GM23248 (cell line): ENCODE measurements at places on chromosomes 5 and 9. TPM values are rescaled to one million over a fixed set of nuclear protein-coding genes. Genes with fewer than 3 reads are reported as not detected.

- H3K4me3 ChIP-seq = no peak overlapping the region
- no peaks in the 10 kb centered on the region for H3K27me3 ChIP-seq
- no peaks in the 10 kb centered on the region for H3K36me3 ChIP-seq
- peak; percentile 93 for DNase-seq
- H3K4me1 ChIP-seq = peaks cover 57% of the 10 kb centered on the region
Observed at GRCh38 chr5:72378639-72379289, 58.6 kb downstream of the PTCD2 start.

DNA sequence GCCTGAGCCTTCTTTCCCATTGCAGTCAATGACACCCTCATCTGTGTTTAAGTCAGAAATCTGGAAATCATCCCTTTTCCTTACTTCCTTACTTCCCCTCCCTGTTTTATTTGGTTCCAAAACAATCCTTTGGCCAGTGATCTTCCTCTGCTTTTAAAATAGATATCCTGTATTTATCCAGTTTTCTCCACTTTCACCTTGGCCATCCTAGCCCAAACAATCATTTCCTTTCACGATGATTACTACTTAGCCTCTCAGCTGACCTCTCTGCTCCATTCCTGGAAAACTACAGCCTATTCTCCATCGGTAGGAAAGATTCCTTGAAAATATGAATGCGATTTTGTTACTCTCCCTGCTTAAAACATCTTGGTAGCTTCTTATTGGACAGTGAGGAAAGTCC, 565.4 kb downstream of the TLR4 start:
- no peaks in the 10 kb centered on the region for H3K4me1 ChIP-seq
- no peak overlapping the region for H3K4me3 ChIP-seq
- no peak for DNase-seq
- H3K27ac ChIP-seq = no peak overlapping the region
- H3K36me3 ChIP-seq = no peaks in the 10 kb centered on the region

GRCh38 chr5:145951071-145951470, 14.7 kb downstream of the SH3RF2 start:
- DNase-seq = no peak
- peaks cover 8% of the 10 kb centered on the region for H3K4me1 ChIP-seq
- H3K4me3 ChIP-seq = no peak overlapping the region
- no peak overlapping the region for H3K27ac ChIP-seq
- H3K36me3 ChIP-seq = no peaks in the 10 kb centered on the region
- H3K27me3 ChIP-seq = peaks cover 68% of the 10 kb centered on the region

GRCh38 chr5:143162810-143163209, 240.7 kb downstream of the NR3C1 start:
- no peak overlapping the region for H3K27ac ChIP-seq
- H3K27me3 ChIP-seq = no peaks in the 10 kb centered on the region
- DNase-seq = no peak
- H3K36me3 ChIP-seq = no peaks in the 10 kb centered on the region
- H3K4me3 ChIP-seq = no peak overlapping the region

DNA sequence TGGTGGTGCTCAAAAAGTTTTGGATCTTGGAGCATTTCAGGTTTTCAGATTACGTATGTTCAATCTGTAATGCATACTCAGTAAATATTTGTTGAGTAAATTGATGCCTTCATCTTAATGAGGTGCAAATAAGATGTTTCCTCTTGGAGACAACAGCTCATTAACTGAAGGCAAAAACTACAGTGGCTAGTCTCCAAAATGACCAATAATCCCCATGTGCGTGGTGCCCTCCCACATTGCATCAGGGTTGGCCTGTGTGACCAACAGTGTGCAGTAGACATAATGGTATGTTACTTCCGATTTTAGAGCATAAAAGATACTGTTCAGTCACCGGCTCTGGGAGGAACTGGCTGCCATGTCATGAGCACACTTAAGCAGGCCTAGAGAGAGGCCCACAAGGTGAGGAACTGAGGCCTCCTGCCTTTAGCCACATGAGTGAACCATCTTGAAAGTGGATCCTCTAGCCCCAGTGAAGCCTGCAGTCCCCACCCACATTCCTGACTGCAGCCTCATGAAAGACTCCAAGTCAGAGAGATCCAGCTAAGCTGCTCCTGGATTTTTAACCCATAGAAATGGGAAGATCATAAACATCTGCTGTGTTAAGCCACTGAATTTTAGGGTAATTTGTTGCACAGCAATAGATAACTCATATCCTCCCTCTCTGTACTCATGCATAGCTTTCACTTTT, 55.7 kb downstream of the LIFR start:
- peaks cover 12% of the 10 kb centered on the region; the same call in 1 of the 2 replicates for H3K4me1 ChIP-seq
- H3K4me3 ChIP-seq = 0 out of 2 replicates have a peak overlapping the region, but pooled peaks have one; percentile 8
- H3K27me3 ChIP-seq = no peaks in the 10 kb centered on the region
- H3K27ac ChIP-seq = peak overlapping the region; percentile 8; the same call in 1 of the 2 replicates
- H3K36me3 ChIP-seq = no peaks in the 10 kb centered on the region
- peak; percentile 72 for DNase-seq

- H3K27ac ChIP-seq = no peak overlapping the region
- no peak for DNase-seq
- no peaks in the 10 kb centered on the region for H3K4me1 ChIP-seq
- H3K36me3 ChIP-seq = no peaks in the 10 kb centered on the region
- no peaks in the 10 kb centered on the region for H3K27me3 ChIP-seq
Observed at GRCh38 chr5:59645380-59645779, 248.1 kb downstream of the PDE4D start.

DNA sequence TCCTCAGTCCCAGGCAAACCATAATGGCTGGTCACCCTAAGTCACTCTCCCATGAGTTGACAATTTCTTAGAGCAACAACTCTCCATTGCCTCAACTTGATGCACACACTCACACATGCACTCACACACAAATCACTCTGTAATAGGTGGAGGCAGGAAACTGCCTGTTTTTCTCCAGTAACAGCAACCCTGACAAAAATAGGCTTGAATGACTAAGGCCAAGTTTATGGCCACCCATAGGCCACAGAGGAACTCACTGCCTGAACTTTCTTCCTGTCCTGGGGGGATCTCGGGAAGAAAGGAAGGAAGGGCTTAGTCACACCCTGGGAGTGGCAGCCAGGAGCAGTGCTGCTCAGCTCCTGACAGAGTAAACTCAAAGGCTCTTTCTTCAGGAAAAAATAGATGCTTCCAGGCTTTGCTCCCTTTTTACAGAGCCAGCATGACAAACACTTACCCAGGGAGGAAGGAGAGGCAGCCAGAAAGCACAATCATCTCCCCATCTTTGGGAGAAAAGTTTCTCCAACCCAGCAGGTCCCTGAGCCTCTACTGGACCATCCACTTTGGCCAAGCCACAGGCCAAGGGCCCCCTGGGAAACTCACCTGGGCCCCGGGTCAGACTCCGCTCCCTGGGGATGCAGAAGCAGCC, 368 bp downstream of the SH3TC2 start:
- peak; percentile 90 for DNase-seq
- no peaks in the 10 kb centered on the region for H3K27me3 ChIP-seq
- no peaks in the 10 kb centered on the region for H3K36me3 ChIP-seq

GRCh38 chr9:35691334-35691650, 1.6 kb upstream of the TPM2 start:
- DNase-seq = no peak
- no peaks in the 10 kb centered on the region for H3K27me3 ChIP-seq
- H3K27ac ChIP-seq = peak overlapping the region; percentile 89
- H3K36me3 ChIP-seq = peaks cover 19% of the 10 kb centered on the region
- peaks cover 47% of the 10 kb centered on the region for H3K4me1 ChIP-seq
- H3K4me3 ChIP-seq = peak overlapping the region; percentile 98

- H3K27ac ChIP-seq = no peak overlapping the region
- no peaks in the 10 kb centered on the region for H3K36me3 ChIP-seq
- no peak for DNase-seq
- no peaks in the 10 kb centered on the region for H3K4me1 ChIP-seq
- H3K4me3 ChIP-seq = no peak overlapping the region
Observed at GRCh38 chr5:178797101-178797521, 62.6 kb upstream of the ZNF354B start.

GRCh38 chr9:76927540-76928240, 21.8 kb upstream of the PRUNE2 start:
- no peaks in the 10 kb centered on the region for H3K36me3 ChIP-seq
- no peak overlapping the region for H3K4me3 ChIP-seq
- H3K27me3 ChIP-seq = no peaks in the 10 kb centered on the region; the same call in 1 of the 2 replicates
- peak; percentile 40 for DNase-seq

DNA sequence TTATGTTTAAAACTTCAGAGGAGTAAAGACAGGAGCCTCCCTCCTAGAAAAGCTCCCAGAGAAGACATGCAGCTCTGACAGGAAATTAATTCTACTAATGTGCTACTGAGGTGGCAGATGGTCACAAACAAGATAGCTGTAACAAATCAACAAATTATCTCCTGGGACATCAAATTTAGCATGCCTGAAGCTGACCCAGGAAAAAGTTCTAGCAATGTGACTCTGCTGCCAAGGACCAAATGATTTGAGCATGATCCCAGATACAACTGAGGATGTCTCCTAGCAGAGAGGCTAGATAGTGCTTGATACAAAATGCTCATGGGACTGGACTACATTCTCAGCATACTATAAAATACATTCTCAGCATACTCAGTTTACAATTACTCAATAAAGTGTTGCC, 413.5 kb upstream of the SMC2 start:
- H3K4me1 ChIP-seq = no peaks in the 10 kb centered on the region
- H3K27ac ChIP-seq = no peak overlapping the region
- no peaks in the 10 kb centered on the region for H3K36me3 ChIP-seq

DNA sequence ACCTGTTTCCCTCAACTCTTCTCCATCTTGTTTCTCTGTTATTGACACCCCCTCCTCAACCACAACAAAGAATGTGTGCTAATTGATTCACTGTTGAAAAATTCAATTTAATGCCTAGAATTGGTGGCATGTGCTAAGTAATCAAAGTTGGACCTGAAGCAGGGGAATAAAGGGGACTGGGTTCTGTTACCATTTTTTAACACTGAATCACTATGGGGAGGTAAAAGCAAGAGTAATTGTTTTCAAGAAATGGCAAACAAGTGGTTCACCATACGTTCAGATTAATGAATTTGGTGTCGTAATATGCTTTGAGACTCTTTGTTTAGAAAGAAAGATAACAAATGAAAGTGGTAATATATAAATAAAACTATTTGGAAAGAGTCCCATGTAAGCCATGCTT, 17.0 kb upstream of the SSBP2 start:
- H3K4me3 ChIP-seq = no peak overlapping the region
- H3K27ac ChIP-seq = peak overlapping the region; percentile 97
- no peaks in the 10 kb centered on the region for H3K27me3 ChIP-seq
- no peak for DNase-seq
- H3K4me1 ChIP-seq = peaks cover 22% of the 10 kb centered on the region
- H3K36me3 ChIP-seq = no peaks in the 10 kb centered on the region

DNA sequence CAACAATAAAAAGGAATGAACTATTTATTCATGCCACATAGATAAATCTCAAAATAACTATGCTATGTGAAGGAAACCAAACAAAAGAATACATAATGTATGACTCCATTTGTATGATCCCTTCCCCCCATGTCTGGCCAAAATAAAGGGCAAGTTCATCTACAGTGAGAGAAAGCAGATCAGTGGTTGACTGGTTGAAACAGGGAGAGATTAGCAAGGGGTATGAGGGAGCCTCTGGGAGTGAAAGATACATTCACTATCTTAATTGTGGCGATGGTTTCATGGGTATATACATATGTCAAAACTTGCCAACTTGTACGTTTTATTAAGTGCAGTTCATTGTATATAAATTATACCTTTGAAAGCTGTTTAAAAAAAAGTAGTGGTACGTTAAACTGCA, 4.8 kb downstream of the PSMD5 start:
- H3K27ac ChIP-seq = no peak overlapping the region
- no peaks in the 10 kb centered on the region for H3K27me3 ChIP-seq
- H3K36me3 ChIP-seq = peaks cover 10% of the 10 kb centered on the region; the same call in 1 of the 2 replicates
- no peak overlapping the region for H3K4me3 ChIP-seq

DNA sequence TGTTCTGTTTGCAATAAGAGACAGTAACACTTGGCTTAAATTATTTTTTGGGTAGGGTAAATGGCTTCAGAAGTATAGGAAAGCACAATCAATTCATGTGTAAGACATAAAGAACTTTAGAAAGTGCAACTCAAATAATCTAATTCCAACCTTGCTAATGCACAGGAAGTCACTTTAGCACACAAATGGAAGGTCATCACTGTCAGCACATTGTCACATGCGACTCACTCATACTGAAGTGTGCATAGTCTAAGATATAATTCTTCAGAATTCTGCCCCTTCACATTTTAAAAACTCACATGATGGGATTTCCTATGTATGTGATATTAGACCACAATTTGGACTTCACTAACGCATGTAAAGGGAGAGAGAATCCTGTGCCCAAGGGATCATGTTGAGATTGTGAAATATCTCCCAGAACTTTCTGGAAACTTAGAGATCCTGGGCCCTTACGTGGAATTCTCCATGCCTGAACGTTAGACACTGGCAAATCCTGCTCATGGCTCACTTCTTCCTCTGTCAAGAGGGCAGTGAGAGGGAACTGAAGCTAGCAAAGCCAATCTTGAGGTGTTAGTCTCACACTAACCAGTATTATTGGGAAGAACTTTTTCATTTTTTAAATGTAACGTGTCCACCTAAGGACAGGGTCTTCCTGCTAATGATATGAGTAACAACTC, 403.2 kb upstream of the PTGER4 start:
- no peak for DNase-seq
- 0 out of 2 replicates have a peak, but pooled peaks cover 1% of the 10 kb centered on the region for H3K27me3 ChIP-seq
- H3K27ac ChIP-seq = no peak overlapping the region
- no peaks in the 10 kb centered on the region for H3K4me1 ChIP-seq

DNA sequence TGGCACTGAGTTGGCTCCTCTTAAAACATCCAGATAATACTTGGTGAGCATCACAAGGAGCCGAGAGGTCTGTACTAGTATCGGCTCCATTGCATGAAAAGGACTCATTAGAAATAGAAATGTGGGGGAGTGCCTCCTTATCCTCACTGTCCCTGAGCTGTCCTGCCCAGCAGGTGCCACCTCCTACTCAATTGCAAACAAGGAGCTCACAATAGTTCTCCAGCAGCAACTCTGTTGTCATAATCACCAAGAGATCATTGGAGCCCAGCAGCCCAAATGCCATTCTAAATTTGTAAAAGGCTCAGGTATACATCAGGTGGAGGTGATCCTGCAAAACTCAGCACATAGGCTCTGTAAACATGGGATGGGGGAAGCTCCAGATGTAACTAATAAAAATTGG, 99.1 kb downstream of the PLK2 start:
- H3K4me1 ChIP-seq = no peaks in the 10 kb centered on the region
- no peaks in the 10 kb centered on the region for H3K27me3 ChIP-seq
- H3K27ac ChIP-seq = no peak overlapping the region
- no peak overlapping the region for H3K4me3 ChIP-seq
- no peak for DNase-seq

DNA sequence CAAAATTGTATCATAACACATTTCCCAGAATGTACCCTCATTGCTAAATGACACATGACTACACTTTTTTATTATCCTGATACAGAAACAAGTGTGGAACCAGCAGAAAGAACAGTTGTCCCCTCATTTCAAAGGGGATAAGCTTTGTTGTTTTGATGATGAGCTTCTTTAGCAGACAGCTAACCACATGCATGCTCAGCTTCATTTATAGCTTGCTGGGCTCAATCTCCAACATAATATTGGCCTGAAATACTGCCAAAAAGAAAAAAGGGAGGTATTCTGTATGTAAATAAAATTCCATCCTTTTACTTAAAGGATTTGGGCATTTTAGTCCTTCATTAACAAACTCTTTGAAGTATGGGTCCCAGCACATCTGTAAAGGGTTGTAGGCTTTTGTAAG, 120.4 kb downstream of the SPATA31D1 start:
- H3K36me3 ChIP-seq = no peaks in the 10 kb centered on the region
- no peaks in the 10 kb centered on the region for H3K27me3 ChIP-seq

CER1 gene
- not detected in 2 replicates for total RNA-seq

TRIM52 gene
- 6.6 and 7.8 TPM in 2 replicates for total RNA-seq

ARL14EPL gene
- not detected in 2 replicates for total RNA-seq

SLC4A9 gene
- not detected in 2 replicates for total RNA-seq

PPIC gene
- total RNA-seq = 116 and 128 TPM in 2 replicates

TMEM171 gene
- 5.8 and 6.7 TPM in 2 replicates for total RNA-seq

TOR4A gene
- 25.8 and 29.6 TPM in 2 replicates for total RNA-seq

CFAP157 gene
- not detected in 2 replicates for total RNA-seq

STPG3 gene
- total RNA-seq = not detected in 2 replicates

SIT1 gene
- total RNA-seq = not detected in 2 replicates

MUSK gene
- not detected in 2 replicates for total RNA-seq

PCDHGB4 gene
- 6.8 and 7.6 TPM in 2 replicates for total RNA-seq
